ENCODE measurements at places on chromosomes 6 and 20. TPM values are rescaled to one million over a fixed set of nuclear protein-coding genes. Genes with fewer than 3 reads are reported as not detected.

- H3K4me1 ChIP-seq, result peaks cover 40% of the 10 kb centered on the region
- no peak overlapping the region for H3K27ac ChIP-seq
- no peak overlapping the region for H3K4me3 ChIP-seq
Measured at GRCh38 chr6:45571159-45571558, 193.4 kb upstream of the SUPT3H start.

- H3K4me1 ChIP-seq, result no peaks in the 10 kb centered on the region
- no peak for DNase-seq
- no peaks in the 10 kb centered on the region for H3K36me3 ChIP-seq
- no peak overlapping the region for H3K4me3 ChIP-seq
- peaks cover 2% of the 10 kb centered on the region for H3K27me3 ChIP-seq
Measured at GRCh38 chr20:19769507-19769906, 11.4 kb downstream of the RIN2 start.

RAMACL gene
- total RNA-seq, result 0.29 TPM

BFSP1 gene
- 0.76 TPM for total RNA-seq

DNA sequence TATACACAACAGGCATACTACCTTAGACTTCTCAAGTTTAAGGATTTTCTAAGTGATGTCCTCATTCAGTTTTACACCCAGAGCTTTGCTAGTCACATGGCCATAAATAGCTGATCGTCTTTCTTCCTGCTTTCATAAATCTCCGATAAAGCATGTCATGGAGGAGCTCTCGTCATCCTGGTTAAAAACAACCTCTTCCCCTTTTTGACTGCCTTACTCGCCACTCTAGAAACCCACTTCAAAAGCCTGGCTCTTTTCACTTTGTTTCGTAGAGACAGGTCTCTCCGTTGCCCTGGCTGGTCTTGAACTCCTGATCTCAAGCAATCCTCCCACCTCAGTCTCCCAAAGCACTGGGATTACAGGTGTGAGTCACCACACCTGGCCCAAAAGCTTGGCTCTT is 67.0 kb upstream of the SMIM29 start:
- H3K4me3 ChIP-seq, result peak overlapping the region; percentile 34
- no peak overlapping the region for H3K27ac ChIP-seq
- no peaks in the 10 kb centered on the region for H3K27me3 ChIP-seq
- peaks cover 50% of the 10 kb centered on the region for H3K4me1 ChIP-seq
- H3K36me3 ChIP-seq, result no peaks in the 10 kb centered on the region
- no peak for DNase-seq

- peaks cover 6% of the 10 kb centered on the region for H3K36me3 ChIP-seq
- H3K27me3 ChIP-seq, result no peaks in the 10 kb centered on the region
- no peak for DNase-seq
- H3K4me3 ChIP-seq, result no peak overlapping the region
Measured at GRCh38 chr20:30286157-30286556, 971.3 kb upstream of the DEFB115 start.

UBD gene
- total RNA-seq, result 0.93 TPM

- no peak overlapping the region for H3K4me3 ChIP-seq
- no peaks in the 10 kb centered on the region for H3K27me3 ChIP-seq
- no peak overlapping the region for H3K27ac ChIP-seq
- peaks cover 2% of the 10 kb centered on the region for H3K36me3 ChIP-seq
- no peak for DNase-seq
- H3K4me1 ChIP-seq, result no peaks in the 10 kb centered on the region
Measured at GRCh38 chr20:13554076-13554475, 84.7 kb downstream of the TASP1 start.

GRCh38 chr6:66838764-66839163 is 1131.7 kb upstream of the EYS start:
- no peaks in the 10 kb centered on the region for H3K27me3 ChIP-seq
- no peak overlapping the region for H3K27ac ChIP-seq
- no peaks in the 10 kb centered on the region for H3K4me1 ChIP-seq
- H3K4me3 ChIP-seq, result no peak overlapping the region
- H3K36me3 ChIP-seq, result no peaks in the 10 kb centered on the region

- DNase-seq, result no peak
- H3K36me3 ChIP-seq, result no peaks in the 10 kb centered on the region
- no peak overlapping the region for H3K4me3 ChIP-seq
- H3K4me1 ChIP-seq, result no peaks in the 10 kb centered on the region
- H3K27me3 ChIP-seq, result no peaks in the 10 kb centered on the region
Measured at GRCh38 chr6:164159061-164159460, 744.5 kb downstream of the QKI start.

DNA sequence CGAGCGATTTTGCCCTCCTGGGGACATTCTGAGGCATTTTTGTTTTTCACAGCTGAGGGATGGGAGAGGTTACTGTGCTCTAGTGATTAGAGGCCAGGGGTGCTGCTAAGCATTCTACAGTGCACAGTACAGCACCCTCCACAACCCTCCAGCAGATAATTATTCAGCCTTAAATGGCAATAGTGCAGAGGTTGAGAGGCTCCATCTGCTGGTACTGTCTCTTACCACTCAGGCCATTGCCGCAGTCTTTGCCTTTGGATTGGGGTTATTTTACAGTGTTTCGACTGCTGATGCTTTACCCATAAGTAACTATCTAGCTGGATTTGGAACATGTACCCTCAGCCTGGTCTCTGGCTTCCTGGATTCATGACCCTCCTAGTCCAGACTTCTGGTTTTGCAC is 705.3 kb downstream of the KIF16B start:
- H3K4me3 ChIP-seq, result no peak overlapping the region
- no peaks in the 10 kb centered on the region for H3K4me1 ChIP-seq
- no peak overlapping the region for H3K27ac ChIP-seq
- no peak for DNase-seq

DNA sequence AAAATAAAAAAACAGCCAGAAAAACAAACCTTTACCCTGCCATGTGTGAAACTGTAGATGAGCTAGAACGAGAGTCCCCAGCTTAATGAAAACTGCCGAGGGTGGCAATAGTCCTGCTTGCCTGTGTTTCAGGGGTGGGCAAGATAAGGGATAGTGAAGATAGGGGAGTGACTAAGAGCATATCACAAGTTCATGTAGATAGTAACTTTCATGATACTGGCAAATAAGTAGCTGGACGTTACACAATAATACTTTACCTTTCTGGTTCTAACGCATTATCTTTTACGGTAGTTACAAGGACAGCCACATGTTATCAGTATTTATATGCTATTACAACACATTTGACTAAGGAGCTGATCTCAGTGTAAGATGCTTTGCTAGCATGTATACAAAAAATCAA is 9.3 kb upstream of the FBXO9 start:
- H3K4me3 ChIP-seq, result no peak overlapping the region
- H3K36me3 ChIP-seq, result peaks cover 5% of the 10 kb centered on the region
- DNase-seq, result no peak

Measured in activated T-helper 1 cell treated with anti-CD3 and anti-CD28 coated beads, Interleukin-12 subunit alpha, Interleukin-12 subunit beta, Interleukin-2, Interleukin-4 antibody, amounts not matched to agents 30 ng/mL and 10 ng/mL and 1 ng/mL, durations not matched to agents 14 hours and 24 hours and 36 hours (primary cell).